Right lung (tissue), 10 donors: ENCODE measurements at places on chromosomes 11 and 22. TPM values are rescaled to one million over a fixed set of nuclear protein-coding genes. Genes with fewer than 3 reads are reported as not detected.

The TIMP3 gene
- 179 TPM for polyA plus RNA-seq

The TBX1 gene
- 8.5 TPM for polyA plus RNA-seq

DNA sequence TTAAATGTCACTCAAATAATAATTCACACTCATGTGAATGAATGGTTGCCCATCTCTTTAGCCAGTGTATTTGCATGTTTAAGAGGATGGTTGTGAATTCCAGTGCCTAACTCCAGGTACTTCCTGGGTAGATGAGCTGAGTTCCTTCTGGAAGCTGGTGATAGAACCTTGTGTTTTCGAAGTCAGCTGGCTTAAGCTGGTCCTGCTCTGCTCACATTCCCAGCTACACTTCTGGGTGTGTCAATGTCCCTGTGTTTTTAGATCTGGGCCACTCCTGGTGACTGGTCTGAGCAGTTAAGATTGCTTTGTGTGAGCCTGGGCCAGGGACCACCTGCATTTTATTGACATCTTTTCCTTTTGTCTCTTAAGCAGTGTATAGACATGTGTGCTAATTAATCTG lies 10.6 kb downstream of the TEAD1 start:
- DNase-seq = no peak

- no peak for DNase-seq
Measured at GRCh38 chr11:72569966-72570892, 104.0 kb downstream of the PDE2A start.

DNA sequence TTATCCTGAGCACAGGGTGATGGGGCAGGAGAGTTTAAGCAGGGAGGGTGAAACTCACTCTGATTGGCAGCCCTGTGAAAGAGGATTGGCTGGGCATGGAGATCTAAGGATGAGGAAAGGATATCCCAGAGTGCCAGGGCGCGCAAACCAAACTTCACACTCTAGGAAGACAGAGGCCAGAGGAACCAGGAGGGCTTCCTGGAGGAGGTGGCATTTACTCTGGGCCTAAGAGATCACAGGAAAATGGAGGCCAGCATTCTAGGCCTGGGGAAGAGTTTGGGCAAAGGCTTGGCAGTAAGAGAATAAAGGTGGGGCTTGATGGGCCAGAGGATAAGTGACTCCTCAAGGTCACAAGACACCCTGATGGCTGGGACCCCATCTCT lies 377 bp upstream of the NCF4 start:
- DNase-seq = no peak
